ENCODE measurements at places on chromosomes 2 and 18.

GRCh38 chr18:34929336-34929780, 111.9 kb upstream of the MAPRE2 start:
- no peak for DNase-seq

- no peak for DNase-seq
Observed at GRCh38 chr2:33321236-33321771, 155.1 kb upstream of the RASGRP3 start.

DNA sequence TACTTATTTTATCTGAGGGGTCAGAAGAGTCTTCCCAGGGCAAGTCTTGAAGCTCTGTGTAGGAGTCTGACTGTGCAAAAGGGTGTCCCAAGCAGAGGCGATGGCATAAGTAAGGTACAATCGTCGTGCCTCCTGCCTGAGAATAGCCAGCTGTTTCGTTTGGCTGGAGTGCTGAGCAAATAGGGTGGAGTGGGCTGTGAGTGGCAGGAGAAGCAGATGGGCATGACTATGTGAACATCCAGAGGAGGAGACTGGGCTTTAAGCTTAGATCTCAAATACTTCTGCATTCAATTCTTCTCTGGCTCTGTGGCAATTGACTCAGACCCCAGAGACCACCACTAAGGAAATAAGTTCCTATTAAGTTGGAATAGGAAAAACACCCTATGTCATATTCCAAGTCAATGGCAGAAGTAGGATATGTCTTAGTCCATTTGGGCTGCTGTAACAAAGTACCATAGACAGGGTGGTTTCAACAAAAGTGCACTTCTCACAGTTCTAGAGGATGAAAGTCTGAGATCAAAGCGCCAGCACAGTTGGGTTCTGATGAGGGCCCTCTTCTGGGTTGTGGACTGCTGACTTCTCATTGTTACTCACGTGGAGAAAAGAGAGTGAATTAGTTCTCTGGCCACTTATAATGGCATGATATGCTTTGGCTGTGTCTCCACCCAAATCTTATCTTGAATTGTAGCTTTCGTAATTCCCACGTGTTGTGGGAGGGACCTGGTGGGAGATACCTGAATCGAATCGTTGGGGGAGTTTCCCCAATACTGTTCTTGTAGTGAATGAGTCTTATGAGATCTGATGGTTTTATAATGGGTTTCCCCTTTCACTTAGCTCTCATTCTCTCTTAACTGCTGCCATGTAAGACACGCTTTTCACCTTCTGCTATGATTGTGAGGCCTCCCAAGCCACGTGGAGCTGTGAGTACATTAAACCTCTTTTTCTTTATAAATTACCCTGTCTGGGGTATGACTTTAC, 120.2 kb downstream of the LPIN1 start:
- peak; percentile 13 for DNase-seq

GRCh38 chr2:33958591-33958990, 359.5 kb upstream of the FAM98A start:
- DNase-seq, result no peak

DNA sequence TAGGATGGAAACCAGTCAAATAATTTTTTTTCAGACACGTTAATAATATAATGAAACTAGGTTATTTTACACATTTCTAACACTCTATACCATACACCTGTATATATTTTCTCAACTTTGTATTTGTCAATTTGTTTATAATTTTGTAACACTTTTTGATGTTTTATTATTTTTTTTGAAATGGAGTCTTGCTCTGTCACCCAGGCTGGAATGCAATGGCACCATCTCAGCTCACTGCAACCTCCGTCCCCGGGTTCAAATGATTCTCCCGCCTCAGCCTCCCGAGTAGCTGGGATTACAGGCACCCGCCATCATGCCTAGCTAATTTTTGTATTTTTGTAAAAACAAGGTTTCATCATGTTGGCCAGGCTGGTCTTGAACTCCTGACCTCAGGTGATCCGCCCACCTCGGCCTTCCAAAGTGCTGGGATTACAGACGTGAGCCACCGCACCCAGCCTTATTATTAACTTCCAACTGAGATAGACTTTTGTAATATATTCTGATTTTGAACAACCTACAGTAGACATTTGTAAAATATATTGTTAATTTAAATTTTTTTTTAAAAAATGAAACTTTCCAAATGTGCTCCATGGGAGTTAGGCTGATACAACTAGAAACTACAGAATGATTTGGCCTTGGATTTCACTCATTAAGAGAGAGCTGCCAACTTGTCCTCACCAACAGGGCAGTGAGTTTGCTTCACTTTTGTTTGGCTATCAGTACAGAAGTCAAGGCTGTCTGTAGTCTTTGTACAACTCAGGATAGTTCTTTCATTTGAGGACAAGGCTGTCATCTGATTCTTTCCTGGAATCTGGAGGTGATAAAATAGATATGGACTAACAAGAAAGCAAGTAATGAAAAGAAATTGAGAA, 33.9 kb upstream of the COBLL1 start:
- no peak for DNase-seq

GRCh38 chr2:105749583-105750400, 5.1 kb downstream of the NCK2 start:
- no peak for DNase-seq

DNA sequence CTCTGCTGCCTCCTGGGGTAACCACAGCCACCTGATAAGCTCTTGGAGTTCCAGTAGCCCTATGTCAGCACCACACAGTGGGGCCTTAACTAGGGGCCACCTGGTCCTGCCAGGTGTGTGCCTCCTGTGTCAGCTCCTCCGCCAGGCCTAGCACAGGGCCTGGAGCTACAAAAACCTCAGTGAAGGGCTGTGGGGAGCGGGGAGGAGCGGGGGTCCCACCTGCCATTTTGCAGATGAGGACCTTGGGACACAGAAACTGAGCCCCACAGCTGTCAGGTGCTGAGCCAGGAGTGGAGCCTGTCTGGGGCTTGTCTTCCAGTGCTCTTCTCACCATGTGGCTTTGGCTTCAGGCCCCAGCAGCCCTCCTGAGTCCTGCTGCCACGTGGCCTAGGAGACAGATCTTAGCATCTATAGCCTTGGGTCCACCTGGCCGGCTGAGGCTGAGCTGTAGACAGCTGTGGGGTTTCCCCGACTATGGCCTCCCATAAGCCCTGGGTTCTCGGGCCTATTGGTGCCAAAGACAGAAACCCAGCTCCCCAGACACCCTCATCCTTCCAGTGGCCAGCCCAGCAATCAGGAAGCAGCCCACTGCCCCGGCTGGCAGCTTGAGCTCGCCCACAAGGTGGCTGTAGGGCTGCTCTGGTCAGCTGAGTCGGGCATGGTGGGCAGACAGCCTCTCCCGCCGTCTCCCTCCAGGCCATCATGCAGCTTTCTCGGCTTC, 104.5 kb upstream of the MCFD2 start:
- no peak for DNase-seq

GRCh38 chr2:174729797-174730697, 34.2 kb downstream of the CHRNA1 start:
- DNase-seq, result peak; percentile 36

DNA sequence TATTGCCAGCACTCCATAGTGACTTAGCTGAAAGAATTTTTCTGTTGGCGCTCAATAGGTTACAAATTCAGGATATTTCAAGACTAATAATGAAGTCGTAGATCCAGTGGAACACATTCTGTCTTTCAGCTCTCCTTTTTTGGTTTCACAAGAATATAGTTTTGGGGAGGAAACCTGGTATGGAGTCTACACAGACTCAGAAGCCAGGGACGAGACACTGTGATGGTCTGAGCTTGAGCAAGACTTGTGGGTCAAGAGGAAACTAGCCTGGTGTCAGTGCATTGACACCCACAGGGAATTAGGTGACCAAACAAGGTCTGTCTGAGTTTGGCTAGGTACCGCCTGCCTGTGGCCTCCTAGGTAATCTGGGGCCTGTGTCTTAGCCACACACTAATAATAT, 26.9 kb downstream of the ARL4C start:
- DNase-seq, result no peak

DNA sequence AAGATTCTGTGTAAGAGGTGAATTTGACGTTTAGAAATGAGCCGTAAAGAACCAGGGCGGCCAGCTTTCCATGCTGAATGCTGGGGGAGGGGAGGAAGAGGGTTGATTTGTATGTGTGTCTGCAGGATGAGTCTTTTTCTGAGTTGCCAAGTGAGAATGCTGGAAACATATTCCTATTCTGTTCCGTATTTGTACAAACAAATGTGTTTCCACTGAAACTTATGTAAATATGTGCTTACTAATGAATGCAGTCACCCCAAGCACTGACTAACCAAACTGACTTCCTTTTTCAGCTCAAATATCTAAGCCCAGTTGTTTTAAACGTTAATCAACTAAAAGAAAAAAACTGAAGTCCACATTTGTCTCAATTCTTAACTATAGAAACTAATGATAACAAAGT, 74.9 kb upstream of the APCDD1 start:
- no peak for DNase-seq

GRCh38 chr2:192126426-192126825, 68.3 kb downstream of the TMEFF2 start:
- no peak for DNase-seq

GRCh38 chr2:69436596-69436937, 668 bp downstream of the NFU1 start:
- DNase-seq, result no peak

- DNase-seq, result no peak
Observed at GRCh38 chr18:36308711-36309435, 11.4 kb downstream of the FHOD3 start.

DNA sequence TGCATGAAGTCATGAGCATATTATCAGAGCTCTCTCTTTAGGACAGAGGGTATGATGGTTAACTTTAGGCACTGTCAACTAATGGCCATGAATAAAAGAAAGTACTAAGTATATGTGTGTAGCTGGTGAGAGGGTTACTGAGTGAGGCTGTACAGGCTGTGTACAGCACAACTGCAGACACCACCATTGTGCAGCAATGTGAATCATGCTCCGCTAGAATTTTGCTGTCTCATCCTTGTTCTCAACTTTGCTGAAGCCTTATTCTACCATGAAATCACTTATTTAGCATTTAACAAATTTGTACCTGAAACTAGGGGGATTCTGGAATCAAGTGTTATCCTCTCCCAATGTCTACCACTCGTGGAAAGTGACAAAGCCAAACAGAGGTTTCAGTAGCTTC, 414.9 kb downstream of the PLCL1 start:
- DNase-seq, result no peak

GRCh38 chr2:170282851-170283250, 104.9 kb downstream of the MYO3B start:
- DNase-seq, result no peak

- no peak for DNase-seq
Observed at GRCh38 chr2:64667535-64667934, 13.8 kb upstream of the SERTAD2 start.

DNA sequence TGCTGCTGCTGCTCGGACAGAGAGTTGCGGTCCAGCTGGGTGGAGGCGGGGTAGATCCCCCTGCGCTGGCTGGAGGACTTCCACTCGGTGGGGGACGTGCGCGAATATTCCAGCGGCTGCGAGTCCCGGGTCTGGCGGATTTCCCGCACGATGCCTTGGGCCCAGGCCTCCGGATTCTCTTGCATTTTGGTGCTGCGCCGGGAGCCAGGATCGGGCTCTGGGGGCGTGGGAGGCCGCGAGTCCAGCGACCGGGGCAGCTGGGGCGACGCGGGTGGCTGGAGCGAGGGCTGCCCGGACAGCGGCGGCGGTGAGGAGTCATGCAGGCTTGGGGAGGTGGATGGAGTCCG, 4.8 kb downstream of the NT5C1B start:
- no peak for DNase-seq
